ENCODE measurements at places on chromosomes 2 and 18. TPM values are rescaled to one million over a fixed set of nuclear protein-coding genes. Genes with fewer than 3 reads are reported as not detected.

DNA sequence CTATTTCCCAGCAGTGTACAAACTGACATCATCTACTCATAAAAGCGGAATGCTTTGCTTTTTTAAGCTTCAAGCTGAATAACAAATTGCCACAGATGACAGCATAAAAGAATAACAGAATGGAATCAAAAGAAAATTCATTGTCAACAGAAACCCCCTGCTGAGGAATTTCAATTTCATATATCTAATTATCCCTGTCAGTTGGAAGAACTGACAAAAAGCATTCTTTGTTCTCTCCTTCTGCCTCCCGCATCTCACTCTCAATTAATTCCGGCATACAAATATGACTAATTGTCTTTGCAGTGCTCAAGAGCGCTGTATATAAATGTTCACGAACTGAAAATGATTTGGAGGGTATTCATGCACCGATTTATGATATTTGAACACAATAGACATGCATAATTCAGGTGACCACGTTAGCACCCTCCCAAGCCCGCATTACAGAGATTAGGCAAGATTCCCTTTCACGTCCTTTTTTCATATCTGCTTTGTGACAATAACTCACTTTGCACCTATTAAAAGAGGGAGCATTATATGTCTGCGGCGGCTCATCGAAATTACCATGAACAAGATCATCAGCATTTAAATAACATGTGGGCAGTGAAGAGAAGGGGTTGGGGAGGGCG is 277.7 kb upstream of the SALL3 start:
- peaks cover 4% of the 10 kb centered on the region for H3K27me3 ChIP-seq
- H3K4me3 ChIP-seq, result no peak overlapping the region
- no peaks in the 10 kb centered on the region for H3K36me3 ChIP-seq

- no peaks in the 10 kb centered on the region for H3K36me3 ChIP-seq
- no peak overlapping the region for H3K4me3 ChIP-seq
- DNase-seq, result no peak
- no peaks in the 10 kb centered on the region for H3K4me1 ChIP-seq
- peaks cover 4% of the 10 kb centered on the region for H3K27me3 ChIP-seq
- no peak overlapping the region for H3K27ac ChIP-seq
These were observed 86.6 kb downstream of the ANTXR1 start for GRCh38 chr2:69099541-69099940.

- no peaks in the 10 kb centered on the region for H3K36me3 ChIP-seq
- H3K4me3 ChIP-seq, result no peak overlapping the region
- DNase-seq, result no peak
- H3K4me1 ChIP-seq, result no peaks in the 10 kb centered on the region
- H3K27ac ChIP-seq, result no peak overlapping the region
These were observed 132.0 kb downstream of the DTNB start for GRCh38 chr2:25541378-25541777.

GRCh38 chr2:199457147-199458008 is at the start of gene SATB2:
SATB2 (minus strand) TSS chr2:199457939; CDS start chr2:199456037, 1,902 bp downstream.
- no peak for DNase-seq
- H3K4me3 ChIP-seq, result peak within 1 kb of the TSS; percentile 95

- no peaks in the 10 kb centered on the region for H3K36me3 ChIP-seq
- no peak overlapping the region for H3K27ac ChIP-seq
- H3K4me3 ChIP-seq, result no peak overlapping the region
These were observed 173.9 kb upstream of the PID1 start for GRCh38 chr2:229445019-229445418.

DNA sequence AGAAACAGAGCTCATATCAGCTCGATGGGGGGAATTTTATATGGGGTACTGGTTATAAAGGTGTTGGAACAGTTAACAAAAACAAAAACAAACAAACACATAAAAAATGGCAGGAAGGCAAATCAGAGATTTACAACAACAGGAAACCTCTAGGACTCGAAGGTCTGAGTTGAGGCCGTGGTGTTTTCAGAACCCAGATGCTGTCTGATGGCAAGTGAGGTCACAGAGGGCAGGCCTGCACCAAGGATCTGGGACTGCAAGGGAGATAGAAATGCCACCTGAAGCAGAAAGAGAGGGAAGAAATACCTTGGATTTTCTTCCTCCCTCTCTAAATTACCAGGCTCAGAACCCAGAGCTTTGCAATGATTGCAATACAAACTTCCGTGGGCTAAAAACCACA is 429.5 kb downstream of the ZNF521 start:
- H3K27me3 ChIP-seq, result no peaks in the 10 kb centered on the region
- DNase-seq, result no peak
- no peak overlapping the region for H3K27ac ChIP-seq

DNA sequence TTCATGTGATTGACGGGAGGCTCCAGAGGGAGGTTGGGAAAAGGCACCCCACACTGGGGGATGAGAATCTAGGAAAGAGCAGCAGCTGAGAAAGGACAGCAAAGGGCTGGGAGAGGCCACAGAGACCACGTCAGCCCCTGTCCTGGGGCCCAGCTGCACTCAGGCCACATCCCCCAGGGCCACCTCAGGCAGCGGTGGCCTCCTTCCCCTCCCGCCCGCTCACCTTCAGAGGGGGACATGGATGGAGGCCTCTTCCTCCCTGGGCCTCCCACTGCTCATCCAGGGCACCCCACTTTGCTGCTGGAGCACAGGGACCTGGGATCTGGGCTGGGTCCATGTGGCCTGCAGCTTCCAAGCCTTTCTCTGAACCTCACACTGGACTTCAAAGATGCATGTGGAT is 199.8 kb upstream of the HDAC4 start:
- no peaks in the 10 kb centered on the region for H3K36me3 ChIP-seq
- H3K4me1 ChIP-seq, result peaks cover 4% of the 10 kb centered on the region

GRCh38 chr2:112757265-112757664 is 7.1 kb downstream of the CKAP2L start:
- no peak for DNase-seq
- H3K27ac ChIP-seq, result no peak overlapping the region
- H3K4me1 ChIP-seq, result no peaks in the 10 kb centered on the region
- no peaks in the 10 kb centered on the region for H3K27me3 ChIP-seq
- H3K4me3 ChIP-seq, result no peak overlapping the region
- H3K36me3 ChIP-seq, result no peaks in the 10 kb centered on the region

- no peak for DNase-seq
- H3K27me3 ChIP-seq, result no peaks in the 10 kb centered on the region
- no peak overlapping the region for H3K4me3 ChIP-seq
- H3K27ac ChIP-seq, result no peak overlapping the region
These were observed 117.1 kb downstream of the CAPN13 start for GRCh38 chr2:30690126-30690561.

The TLX2 gene
- not detected for polyA plus RNA-seq

The NTSR2 gene
- not detected for polyA plus RNA-seq

The ST6GAL2 gene
- polyA plus RNA-seq, result not detected

The CFC1 gene
- polyA plus RNA-seq, result not detected

The KIAA2012 gene
- polyA plus RNA-seq, result not detected

The IL37 gene
- not detected for polyA plus RNA-seq

The GRB14 gene
- not detected for polyA plus RNA-seq

The TBR1 gene
- not detected for polyA plus RNA-seq

The IL1RL1 gene
- not detected for polyA plus RNA-seq

The STK36 gene
- 4.3 TPM for polyA plus RNA-seq

Data from naive thymus-derived CD8-positive, alpha-beta T cell (primary cell).